Uterine smooth muscle cell (primary cell): ENCODE measurements at places on chromosomes 11 and 22. TPM values are rescaled to one million over a fixed set of nuclear protein-coding genes. Genes with fewer than 3 reads are reported as not detected.

The SGSM1 gene
- under 0.01 and 0.11 TPM in 2 replicates for total RNA-seq

The BLID gene
- 22.4 and 22.6 TPM in 2 replicates for total RNA-seq

The TMEM191C gene
- total RNA-seq: 0.66 and 1.5 TPM in 2 replicates

The IL17REL gene
- not detected in 2 replicates for total RNA-seq

The LAMTOR1 gene
- 105 and 127 TPM in 2 replicates for total RNA-seq
